ENCODE measurements at places on chromosomes 16 and 17.

DNA sequence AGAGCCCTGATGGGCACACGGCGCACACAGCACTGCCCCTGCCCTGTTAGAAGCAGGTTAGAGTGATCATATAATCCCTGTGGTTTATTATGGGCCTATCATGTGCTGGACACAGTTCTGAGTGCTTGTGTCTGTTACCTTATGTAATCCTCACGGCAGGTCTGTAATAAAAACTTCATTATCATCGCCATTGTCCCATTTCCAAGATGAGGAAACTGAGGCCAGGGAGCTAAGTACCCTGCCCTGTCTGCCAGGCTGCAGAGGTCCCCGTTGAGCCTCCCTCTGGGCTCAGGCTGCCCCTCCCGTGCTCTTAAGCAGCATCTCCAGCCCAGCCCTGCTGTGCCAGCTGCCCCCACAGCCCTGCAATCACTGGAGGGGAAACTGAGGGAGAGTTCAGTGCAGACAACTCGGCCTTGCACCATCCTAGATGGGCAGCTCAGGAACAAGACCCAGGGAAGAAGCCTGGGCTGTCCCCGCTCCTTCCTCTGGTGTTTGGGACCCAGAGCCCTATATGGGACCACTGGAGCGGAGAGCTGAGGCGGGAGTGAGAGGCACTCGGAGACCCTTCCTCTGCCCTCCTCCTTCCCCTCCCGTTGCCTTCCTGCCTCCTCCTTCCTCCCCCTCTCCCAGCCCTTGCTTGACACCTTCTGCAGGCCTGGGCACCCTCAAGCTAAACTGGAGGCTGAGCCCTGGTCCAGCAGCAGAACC lies 42.0 kb downstream of the WNT3 start:
- DNase-seq, result no peak

DNA sequence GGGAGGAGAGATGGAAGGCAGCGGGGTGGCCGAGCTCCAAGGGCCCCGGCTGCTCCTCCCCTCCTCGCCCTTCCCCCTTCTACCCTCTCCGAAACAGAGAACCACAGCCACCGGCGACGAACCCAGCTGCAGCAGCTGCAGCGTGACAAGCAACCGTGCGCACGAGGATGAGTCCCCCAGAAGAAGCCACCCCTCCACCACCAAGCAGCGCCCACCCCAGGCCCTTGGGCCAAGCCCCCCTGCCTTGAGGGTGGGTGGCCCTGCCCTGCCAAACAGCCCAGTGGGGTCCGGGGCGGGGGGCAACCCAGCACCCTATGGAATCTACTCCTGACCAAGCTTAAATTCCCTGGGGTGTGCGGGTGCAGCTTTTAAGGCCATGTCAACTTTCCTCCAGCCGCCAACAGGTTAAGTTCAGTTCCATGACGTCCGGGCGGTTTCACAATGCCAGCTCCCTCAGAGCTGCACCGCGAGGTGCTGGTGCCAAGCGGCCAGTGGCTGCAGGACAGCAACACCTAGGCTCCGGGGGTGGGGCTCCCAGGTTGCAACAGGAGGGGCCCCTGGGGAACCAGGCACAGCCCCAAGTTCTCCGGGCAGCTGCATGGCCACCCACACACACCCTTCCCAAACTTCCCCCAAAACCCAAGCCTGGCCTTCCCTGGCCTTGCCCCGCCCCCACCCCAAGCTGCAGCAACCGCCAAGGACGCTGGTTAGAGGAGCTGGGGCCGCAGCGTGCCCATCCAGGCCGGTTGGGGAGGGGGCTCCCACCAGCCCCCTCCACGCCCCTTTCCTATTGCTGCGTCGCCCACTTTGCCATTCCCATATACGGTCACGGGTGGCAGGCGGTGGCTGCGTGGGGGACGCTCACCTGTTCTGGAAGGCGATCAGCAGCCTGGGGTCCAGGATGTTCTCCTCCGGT lies 2.0 kb downstream of the CBX4 start:
- DNase-seq, result no peak

GRCh38 chr17:73285603-73285908 lies 23.9 kb upstream of the CPSF4L start:
- DNase-seq, result no peak

DNA sequence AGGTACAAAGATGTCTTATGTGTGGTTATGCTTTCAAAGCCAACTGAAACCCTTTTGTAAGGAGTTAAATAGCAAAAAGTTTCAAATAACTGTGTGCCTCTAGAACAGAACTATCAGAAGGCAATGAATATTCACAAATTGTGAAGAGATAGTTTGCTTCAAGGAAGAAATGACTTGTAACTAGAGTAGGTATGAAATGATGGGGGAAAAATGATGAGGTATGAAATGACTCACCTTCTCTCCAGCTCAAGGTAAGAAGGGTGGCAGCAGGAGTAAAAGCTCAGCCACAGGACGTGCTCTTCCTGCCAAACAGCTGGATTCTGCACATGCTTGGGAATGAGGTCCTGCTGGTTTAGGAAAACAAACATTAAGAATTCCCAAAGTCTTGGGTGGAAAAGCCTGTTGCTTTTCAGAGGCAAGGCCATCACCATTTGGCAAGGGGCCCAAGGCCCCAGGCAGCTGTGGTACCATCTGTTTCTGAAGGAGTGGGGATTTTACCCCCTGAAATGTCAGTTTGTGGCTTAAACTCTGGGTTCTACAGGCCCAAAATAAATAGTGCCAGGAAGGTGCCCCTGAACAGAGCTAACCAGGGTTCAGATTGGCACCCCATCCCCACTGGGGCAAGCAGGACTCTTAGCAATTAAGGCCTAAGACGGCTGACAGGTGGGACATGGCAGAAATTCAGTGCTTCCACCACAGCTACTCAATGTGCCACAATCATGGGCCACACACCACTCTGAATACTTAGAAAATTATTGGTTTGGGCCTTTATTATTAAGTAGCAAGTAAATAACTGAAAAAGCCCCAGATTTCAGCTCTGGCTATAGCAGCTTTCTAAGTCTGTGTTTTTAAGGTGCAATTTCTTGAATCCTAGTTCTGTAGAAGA lies 13.3 kb downstream of the HERPUD1 start:
- DNase-seq, result no peak

DNA sequence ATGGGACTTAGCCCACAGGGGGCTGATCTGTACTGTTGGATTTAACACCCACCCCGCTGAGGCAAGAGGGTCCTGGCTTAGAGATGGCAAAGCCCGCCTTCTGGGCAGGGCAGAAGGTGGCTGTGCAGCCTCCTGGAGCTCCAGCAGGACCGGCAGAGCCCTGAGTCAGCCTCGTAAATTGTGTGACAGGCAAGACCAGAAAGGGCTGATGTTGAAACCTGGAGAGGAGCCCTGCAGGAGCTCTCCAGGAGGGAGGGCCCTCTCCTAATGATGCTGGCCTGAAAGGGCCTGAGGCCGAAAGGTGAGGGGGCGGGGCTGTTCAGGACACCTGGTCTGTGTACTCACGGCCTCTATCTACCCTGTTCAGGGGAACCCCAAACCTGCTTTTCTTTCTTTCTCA lies 22.5 kb upstream of the MYO15B start:
- DNase-seq, result no peak

DNA sequence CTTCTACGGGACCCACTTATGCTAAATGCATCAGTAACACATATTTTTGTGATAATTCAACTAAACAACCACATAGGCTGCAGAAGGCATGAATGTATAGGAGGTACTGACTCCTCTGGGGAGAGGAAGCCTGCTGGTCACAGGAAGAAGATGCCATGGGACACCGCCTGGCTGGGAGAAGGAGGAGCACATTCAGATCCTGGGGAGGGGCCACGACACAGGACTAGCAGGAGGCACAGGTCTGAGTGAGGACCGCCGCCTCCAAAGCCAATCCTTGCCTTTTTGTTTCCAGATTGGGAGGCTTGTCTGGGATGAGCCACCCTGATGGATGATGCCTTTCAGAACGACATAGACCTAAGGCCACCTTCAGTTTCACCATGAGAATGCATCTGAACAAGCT lies 34.6 kb downstream of the MBTPS1 start:
- DNase-seq, result no peak

DNA sequence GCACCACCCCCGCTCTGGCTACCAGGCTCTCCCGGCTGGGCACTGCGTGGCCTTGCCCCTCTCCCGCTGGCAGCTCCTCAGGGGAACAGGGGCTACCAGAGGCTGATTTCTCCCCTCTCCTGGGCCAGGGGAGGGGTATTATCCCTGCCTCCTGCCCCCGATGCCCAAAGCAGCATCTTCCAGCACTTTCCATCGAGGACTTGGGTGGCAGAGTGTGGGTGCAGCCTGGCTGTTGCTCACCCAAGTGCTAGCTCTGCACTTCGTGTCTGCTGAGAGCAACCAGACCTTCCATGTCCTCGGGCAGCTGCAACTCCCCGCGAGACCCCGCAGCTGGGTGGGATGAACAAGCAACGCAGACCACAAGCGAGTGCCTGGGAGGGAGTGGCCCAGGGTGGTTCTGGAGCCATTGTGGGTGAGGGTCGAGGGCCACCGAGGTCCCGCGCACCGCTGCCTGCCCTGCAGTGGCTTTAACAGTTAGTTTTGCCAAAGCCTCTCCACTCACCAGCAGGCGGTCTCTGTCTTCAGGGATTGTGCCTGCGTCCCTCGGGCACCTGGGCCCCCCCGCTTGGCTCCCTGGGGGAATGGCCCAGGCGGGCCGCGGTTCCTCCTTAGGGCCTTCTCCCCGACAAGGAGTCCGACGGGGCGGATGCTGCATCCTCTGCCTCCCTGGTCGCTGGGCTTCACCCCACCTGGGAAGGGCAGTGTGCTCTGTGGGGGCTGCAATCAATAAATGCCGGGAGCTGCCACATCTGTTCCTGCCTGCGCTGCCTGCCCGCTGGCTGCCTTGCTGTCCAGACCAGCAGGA lies 8.4 kb downstream of the SLC25A10 start:
- no peak for DNase-seq
